Activated naive CD8-positive, alpha-beta T cell treated with anti-CD3 and anti-CD28 coated beads for 36 hours (primary cell): ENCODE measurements at places on chromosomes 13 and 19. TPM values are rescaled to one million over a fixed set of nuclear protein-coding genes. Genes with fewer than 3 reads are reported as not detected.
A peak's percentile ranks its signal among the peaks of the same experiment; 100 is the strongest.

DNA sequence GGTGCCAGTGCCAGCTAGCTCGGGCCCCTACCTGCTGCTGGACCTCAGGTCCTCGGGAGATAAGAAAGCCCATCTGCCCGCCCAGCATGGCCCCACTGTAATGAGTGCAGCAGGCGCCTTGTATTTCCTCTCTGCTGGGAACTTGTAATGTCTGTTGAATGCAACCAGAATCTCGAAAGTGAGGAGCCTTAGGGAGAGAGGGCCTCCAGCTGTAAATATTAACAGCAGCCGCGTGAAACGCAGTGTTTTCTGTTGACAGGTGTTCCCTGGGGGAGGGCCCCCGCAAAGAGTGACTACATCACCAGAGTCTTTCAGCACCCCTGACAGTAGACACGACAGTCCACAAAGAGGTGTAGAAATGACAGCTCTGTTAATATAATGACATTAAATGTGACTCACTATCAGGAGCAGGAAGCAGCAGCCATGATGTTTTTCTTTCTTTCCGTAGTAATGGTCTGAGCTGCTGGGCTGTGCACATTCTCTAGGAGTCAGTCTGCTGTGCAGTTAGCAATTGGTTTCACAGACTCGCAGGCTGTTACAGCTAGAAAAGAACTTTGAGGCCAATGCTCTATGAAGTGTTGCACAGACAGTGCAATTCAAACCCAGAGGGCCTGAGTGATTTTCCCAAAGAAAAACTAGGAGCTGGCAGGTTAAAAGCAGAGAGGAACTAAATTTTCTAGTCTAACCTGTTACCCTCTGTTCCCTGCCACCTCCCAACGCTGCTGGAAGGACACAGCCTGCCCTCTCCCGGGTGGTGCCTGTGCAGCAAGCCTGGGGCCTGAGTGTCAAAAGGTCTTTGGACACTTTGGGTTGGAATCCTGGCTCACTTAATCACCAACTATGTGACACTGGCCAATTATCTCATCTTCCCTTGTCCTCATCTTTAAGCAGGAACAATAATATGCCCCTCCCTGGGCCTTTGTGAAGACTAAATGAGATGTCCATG is 58.6 kb upstream of the WASF3 start:
- H3K27ac ChIP-seq: no peak overlapping the region
- no peaks in the 10 kb centered on the region for H3K36me3 ChIP-seq
- peaks cover 10% of the 10 kb centered on the region for H3K4me1 ChIP-seq
- no peaks in the 10 kb centered on the region for H3K27me3 ChIP-seq
- H3K4me3 ChIP-seq: no peak overlapping the region

Gene B3GNT8
- total RNA-seq: 0.48 TPM

- H3K27me3 ChIP-seq: no peaks in the 10 kb centered on the region
- no peaks in the 10 kb centered on the region for H3K4me1 ChIP-seq
- H3K27ac ChIP-seq: no peak overlapping the region
- H3K4me3 ChIP-seq: no peak overlapping the region
Measured at GRCh38 chr13:80871481-80871880, 530.6 kb upstream of the SPRY2 start.

DNA sequence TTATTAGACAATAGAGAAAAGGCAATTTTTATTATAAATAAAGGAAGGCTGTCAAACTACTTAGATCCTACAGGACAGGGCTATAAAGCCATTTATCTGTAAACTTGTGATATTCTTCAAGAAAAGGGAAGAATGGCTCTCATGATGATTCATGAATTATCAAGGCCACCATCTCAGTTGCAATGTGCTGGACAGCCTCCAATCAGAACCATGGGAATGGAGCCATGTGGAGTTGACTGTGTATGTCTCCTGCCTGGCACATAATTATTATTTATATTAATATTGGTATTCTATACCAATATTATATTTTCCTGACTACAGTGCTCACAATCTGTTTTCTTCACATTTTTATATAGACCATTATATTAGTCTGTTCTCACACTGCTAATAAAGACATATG is 560.5 kb upstream of the MIR17HG start:
- H3K4me1 ChIP-seq: no peaks in the 10 kb centered on the region
- no peaks in the 10 kb centered on the region for H3K27me3 ChIP-seq
- H3K27ac ChIP-seq: no peak overlapping the region
- no peak for DNase-seq

DNA sequence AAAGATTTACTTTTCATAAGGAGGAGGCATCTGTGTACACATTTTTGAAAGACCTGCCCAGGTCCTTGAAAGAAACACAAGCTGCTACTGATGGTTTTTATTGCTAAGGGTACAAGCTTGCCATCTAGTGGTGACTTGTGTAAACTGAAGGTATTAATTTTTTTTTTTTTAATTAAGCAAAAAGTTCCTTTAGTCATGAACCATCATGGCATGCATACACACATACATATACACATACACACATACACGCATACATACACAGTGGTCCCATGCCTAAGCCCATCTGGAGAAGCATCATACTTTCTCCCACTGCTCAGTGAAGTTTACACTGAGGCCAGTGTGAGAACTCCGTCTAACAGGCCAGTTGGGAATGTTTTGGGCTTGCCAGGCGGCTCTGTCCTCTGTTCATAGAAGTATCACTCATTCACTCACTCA is 312.5 kb downstream of the DCLK1 start:
- peaks cover 8% of the 10 kb centered on the region for H3K27me3 ChIP-seq
- no peak for DNase-seq
- H3K4me1 ChIP-seq: no peaks in the 10 kb centered on the region
- H3K36me3 ChIP-seq: no peaks in the 10 kb centered on the region
- H3K4me3 ChIP-seq: no peak overlapping the region

DNA sequence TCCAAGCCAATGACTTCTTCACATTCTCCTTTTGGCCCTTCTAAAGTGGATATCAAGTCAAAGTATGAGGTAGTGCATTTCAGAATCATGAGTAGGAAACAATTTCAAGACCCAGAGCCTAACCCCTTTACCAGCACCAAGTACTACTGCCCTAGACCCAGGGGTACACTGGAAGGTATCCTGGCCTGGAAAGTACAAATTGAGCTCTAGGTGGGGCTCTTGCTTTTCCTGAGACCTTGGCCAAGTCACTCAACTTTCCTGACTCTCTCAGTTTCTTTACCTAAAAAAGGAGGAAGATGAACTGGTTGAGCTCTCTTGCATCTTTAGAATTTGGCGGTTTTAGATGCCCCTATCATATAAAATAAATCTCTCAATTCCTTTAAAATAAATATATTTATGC is 204.7 kb downstream of the FGF14 start:
- H3K4me1 ChIP-seq: no peaks in the 10 kb centered on the region
- DNase-seq: no peak
- H3K36me3 ChIP-seq: no peaks in the 10 kb centered on the region
- no peaks in the 10 kb centered on the region for H3K27me3 ChIP-seq
- H3K4me3 ChIP-seq: no peak overlapping the region

DNA sequence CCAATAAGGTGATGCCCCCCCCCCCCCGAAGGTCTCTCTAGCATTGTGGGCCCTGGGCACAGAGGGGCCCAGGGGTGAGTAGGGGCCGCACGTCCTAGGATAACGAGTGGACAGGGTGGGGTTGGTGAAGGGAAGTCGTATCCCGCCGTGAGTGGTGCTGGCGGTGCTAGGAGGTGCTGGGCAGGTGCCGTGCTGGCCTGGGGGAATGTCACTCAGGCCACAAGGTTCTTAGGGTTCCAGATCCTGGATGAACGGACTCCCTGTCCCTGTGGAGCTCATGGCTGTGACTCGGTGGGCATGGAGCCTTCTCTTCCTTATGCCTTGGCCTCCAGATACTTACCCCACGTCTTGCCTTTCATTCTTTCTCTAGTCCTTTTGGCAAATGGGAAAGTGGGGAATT is 157.4 kb upstream of the SOX1 start:
- no peaks in the 10 kb centered on the region for H3K36me3 ChIP-seq
- no peak overlapping the region for H3K27ac ChIP-seq
- DNase-seq: no peak
- no peaks in the 10 kb centered on the region for H3K4me1 ChIP-seq

- no peaks in the 10 kb centered on the region for H3K27me3 ChIP-seq
- H3K27ac ChIP-seq: no peak overlapping the region
- DNase-seq: no peak
- peaks cover 39% of the 10 kb centered on the region for H3K4me1 ChIP-seq
- H3K36me3 ChIP-seq: peaks cover 3% of the 10 kb centered on the region
Measured at GRCh38 chr13:44303681-44304432, 69.8 kb upstream of the SERP2 start.

DNA sequence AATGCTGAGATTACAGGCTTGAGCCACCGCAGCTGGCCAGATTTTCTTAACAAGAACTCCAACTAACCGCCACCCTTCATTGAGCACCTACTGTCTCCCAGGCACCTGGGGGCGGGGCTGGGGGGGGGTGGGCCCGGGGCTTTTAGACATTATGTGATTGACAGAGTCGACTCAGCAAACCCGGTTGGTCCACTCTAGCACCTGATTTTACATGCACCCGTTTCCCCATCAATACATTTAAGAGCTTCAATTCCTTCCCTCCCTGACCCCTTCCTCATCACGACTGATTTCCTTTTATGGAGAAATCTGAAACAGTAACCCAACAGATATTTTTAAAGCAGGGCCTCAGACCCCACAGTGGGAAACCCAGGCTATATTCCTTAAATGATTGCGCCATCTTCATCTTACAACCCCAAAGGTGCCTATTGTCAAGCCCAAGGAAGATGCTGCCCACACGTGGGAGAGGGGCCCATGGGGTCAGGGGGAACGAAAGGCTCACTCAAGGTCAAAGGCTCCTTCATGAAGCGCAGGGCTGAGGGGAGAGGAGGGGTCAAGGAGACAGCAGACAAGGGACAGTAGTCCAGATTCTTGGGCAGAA is 1.8 kb downstream of the INSR start:
- H3K27ac ChIP-seq: no peak overlapping the region
- peaks cover 46% of the 10 kb centered on the region for H3K27me3 ChIP-seq
- peaks cover 7% of the 10 kb centered on the region for H3K4me1 ChIP-seq
- no peak for DNase-seq
- peak overlapping the region; percentile 1 for H3K4me3 ChIP-seq
- H3K36me3 ChIP-seq: no peaks in the 10 kb centered on the region

- no peaks in the 10 kb centered on the region for H3K27me3 ChIP-seq
- no peak for DNase-seq
- no peak overlapping the region for H3K27ac ChIP-seq
- no peak overlapping the region for H3K4me3 ChIP-seq
- H3K36me3 ChIP-seq: no peaks in the 10 kb centered on the region
Measured at GRCh38 chr13:86840250-86841191, 830.6 kb upstream of the SLITRK5 start.

DNA sequence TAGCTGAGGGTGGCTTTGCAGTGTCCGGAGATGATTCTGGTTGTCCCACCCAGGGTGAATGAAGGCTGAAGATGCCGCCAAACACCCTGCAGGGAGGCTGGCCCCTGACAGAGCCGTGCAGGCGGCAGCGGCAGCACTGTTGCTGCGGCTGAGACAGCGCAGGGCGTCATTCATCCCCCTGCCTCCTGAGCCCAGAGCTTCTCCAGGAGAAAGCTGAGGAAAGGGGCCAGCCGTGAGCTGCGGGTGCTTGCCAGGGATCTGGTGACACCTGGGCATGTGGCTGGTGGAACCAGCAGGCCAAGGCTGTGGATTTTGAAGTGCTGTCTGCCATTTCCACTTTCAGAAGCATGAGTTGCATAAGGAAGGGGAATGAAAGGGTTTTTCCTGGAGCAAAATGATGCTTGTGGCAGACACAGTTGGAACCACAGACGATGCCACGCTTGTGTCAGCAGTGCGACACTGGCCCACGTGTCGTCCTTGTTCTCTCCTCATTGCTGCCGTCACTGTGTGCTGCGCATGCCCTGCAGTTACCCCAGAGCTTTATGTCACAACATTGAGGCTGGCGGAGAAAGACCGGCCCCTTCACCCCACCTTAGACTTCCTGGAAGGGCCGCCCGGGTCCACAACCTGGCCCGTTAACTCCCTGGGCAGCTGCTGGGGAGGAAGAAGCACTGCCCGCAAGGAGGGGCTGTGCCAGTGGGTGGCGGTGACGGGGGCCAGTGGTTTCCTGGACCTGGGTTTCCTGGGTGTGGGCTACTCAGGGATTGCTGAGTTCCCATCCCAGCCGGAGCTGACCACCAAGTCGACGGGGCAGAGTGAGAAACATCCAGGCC is 22.7 kb downstream of the TFDP1 start:
- H3K27ac ChIP-seq: no peak overlapping the region
- no peak for DNase-seq

DNA sequence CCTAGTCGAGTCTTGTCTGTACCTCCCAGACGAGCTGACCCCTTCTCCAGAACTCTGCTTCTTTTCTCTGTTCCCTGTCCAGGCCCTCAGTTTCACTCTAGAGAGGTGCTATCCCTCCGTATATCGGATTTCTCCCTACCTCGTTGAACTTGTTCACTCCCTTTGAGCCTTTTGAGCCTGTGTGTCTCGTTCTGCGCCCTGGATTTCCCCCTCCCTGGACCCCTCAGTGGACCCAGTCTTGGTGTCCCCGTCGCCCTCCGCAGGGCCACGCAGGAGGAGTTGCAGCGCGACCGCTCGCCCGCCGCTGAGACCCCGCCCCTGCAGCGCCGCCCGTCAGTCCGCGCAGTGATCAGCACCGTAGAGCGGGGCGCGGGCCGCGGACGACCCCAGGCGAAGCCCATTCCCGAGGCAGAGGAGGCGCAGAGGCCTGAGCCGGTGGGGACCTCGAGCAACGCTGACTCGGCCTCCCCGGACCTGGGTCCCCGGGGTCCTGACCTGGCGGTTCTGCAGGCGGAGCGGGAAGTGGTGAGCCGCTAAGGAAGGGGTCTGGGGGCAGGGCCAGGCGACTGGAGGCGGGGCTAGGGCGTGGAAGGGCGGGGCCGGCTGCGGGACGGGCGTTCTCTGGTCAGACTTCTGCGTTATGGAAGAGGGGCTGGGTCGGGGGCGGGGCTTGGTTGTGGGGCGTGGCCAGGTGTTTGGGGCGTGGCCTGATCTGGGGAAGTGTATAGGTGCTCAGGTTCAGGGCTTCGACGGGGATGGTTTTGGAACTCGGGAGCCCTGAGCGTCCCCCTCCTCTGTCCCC is 5.5 kb downstream of the EPS8L1 start:
- DNase-seq: peak; percentile 88
- peaks cover 80% of the 10 kb centered on the region for H3K27me3 ChIP-seq
- peaks cover 20% of the 10 kb centered on the region for H3K4me1 ChIP-seq
- H3K27ac ChIP-seq: no peak overlapping the region
- peak overlapping the region; percentile 71 for H3K4me3 ChIP-seq
- peaks cover 1% of the 10 kb centered on the region for H3K36me3 ChIP-seq

DNA sequence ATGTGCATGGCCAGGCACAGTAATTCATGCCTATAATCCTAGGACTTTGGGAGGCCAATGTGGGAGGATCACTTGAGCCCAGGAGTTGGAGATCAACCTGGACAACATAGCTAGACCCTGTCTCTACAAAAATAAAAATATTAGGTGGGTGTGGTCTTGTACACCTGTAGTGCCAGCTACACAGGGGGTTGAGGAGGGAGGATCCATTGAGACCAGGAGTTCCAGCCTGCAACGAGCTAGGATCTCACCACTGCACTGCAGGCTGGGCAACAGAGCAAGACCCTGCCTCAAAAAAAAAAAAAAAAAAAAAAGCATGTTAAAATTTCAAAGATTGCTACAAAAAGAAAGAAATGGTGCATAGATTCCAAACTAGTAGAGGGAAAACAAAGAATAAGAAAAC is 37.2 kb downstream of the LTBP4 start:
- peaks cover 26% of the 10 kb centered on the region for H3K27me3 ChIP-seq
- no peak overlapping the region for H3K4me3 ChIP-seq
- H3K27ac ChIP-seq: no peak overlapping the region
- no peak for DNase-seq
- H3K4me1 ChIP-seq: peaks cover 9% of the 10 kb centered on the region

GRCh38 chr19:40561947-40562346 is 14.7 kb upstream of the SHKBP1 start:
- H3K27me3 ChIP-seq: peaks cover 32% of the 10 kb centered on the region
- no peak for DNase-seq
- peaks cover 9% of the 10 kb centered on the region for H3K4me1 ChIP-seq
- H3K27ac ChIP-seq: no peak overlapping the region
